ENCODE measurements at places on chromosomes 11 and 22.

DNA sequence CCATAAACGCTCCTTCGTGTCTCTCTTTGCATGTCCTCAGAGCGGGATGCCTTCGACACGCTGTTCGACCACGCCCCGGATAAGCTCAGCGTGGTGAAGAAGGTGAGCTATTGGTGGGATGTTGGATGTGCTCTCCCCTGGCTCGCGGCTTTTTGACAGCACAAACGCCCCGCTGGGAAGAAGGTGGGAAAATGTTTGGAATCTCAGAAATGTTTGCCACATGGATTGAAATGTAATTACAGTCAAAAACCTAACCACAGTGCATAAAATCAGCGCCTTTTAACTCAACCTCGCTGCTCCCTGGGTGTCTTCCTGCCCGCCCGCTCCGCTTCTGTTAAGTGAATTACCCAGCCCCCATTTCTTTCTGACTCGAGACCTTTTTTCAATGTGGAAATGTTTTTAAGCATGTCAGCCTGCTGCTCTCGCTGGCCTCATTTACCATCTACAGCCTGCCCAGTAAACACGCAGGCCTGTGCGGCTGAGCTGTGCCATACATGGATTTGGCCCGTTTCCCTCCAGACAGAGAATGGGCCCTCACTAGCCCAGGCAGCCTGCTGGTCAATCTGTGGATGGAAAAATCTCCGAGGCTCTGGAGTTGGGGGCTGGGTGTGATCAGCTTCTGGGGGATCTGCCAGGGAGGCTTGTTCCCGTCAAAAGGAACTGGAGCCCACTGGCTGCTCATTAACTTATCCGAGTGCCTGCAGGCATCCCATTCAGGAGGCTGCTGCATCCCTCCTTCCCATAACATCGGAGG is 32.7 kb upstream of the PARVG start:
- peak; percentile 84 for DNase-seq

DNA sequence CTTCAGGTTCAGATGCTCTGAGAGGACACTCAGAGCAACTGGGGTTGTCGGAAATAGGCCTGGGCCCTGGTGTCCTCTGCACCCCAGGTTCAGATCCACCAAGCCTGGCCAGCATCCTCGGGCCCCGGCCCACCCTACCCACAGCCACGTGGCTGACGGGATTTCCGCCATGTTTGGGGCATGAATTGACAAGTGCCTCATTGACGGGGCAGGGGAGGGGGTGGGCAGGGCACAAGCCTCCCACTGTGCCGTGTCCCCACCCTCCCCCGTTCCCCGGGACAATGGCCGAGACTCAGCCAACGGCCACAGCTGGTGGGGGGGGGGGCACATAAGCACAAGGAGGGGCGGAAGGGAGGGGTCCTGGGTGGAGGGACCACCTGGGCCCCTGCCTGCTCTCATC is 8.5 kb downstream of the MYRF start:
- DNase-seq: no peak

DNA sequence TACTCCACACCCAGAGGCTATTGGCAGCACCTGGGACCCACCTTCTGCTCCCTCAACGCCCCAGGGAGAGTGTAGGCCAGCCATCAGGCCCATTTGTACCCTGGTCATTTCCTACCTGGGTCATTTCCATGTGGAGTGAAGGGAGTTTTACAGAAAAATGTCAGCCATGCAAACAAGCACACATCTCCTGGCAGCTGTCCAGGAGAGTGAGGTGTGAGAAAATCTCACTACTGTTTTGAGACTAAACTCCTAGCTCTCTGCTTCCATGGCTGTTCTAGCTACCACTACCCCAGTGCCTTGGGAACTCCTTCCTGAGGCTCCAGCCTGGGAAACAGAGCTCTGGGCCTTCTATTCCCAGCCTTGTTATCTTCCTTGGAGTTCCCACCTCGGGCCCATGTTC is 2.8 kb upstream of the TMPRSS13 start:
- no peak for DNase-seq

DNA sequence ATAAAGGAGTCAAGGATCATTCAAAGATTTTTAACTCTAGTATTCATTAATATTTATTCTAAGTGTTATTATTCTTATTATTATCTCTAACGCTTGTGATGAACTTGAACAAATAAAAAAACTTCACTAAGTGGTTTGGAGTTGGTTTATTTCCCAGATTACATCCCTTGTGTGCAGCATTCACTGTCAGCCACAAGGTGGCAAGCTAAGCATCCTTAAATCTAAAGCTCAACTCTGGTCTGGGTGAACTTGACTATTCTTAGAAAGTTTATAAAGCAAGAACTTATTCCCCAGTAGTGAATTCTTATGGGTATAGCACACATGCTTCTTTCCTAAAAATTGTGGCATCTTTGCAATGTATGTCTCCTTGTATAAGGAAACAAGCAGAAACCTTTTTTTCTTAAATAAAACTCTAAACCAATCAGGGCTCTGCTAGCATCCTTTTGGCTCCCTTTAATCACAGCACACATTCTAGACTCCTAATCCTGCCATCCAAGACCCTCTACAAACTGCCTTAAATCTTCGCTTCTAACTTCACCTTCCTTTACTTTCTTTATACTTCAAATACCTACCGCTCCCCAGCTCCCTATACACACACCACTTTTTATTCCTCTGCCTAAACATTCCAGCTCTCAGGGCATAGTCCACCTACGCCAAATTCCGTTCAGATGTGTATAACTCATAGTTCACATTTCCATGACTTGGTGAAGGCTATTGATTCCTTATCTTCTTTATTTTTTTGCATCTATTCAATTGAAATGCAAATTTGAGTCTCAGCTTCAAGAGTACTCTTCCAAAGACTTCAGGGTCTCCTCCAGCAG is 1068.8 kb downstream of the DLG2 start:
- peak; percentile 33 for DNase-seq

- DNase-seq: no peak
Observed at GRCh38 chr11:115963156-115963555, 458.9 kb upstream of the CADM1 start.

- DNase-seq: no peak
Observed at GRCh38 chr11:49405743-49406142, 197.3 kb upstream of the FOLH1 start.

DNA sequence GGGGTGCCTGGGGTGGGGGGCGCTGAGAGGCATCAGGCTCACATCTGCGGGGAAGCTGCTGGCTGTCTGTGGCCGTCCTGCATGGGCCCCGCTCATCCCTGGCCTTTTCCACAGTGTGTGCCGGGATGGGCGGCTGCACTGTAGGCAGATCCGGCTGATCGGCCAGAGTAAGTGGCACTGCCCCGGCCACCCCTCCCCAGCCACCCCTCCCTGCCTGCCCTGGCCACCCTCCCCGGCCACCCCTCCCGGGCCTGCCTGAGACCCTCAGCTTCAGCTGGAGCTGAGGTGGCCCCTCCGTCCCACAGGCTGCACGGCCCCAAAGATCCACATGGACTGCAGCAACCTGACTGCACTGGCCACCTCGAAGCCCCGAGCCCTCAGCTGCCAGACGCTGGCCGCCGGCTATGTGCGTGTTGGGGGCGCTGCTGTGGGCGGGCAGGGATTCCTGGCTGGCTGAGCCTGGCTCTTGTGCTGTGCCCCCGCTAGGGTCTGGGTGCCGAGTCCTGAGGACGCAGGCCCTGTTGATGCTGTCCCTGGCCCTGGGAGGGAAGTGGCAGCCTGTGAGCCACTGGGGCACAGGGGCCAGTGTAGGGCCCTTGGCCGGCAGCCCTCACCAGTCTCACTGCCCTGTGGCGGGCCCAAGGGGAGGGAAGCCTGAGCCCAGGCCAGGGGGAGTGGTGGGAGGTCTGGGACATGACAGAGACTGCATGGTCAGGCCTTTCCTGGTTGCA is 10.9 kb downstream of the MUC2 start:
- peak; percentile 8 for DNase-seq

DNA sequence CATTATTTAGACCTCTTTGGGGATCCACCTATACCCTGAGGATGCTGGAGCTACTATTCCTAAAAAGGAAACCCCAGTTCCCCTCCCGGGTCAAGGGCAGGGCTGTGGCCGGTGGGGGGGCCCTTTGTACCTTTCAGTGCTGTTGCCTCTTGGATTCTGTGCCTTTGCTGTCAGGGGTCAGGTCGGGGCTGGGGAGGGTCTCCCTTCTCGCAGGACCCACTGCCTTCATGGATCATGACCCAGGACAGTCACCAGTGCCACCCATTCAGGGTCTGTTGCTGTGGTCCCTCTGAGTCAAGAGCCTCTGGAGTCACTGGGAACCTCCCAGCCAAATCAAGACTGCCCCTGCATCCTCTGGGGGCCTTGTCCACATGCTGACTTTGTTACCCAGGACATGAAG is 78.1 kb upstream of the CCND1 start:
- no peak for DNase-seq

Measured in WTC11 (cell line).